ENCODE measurements at places on chromosomes 4 and X.

DNA sequence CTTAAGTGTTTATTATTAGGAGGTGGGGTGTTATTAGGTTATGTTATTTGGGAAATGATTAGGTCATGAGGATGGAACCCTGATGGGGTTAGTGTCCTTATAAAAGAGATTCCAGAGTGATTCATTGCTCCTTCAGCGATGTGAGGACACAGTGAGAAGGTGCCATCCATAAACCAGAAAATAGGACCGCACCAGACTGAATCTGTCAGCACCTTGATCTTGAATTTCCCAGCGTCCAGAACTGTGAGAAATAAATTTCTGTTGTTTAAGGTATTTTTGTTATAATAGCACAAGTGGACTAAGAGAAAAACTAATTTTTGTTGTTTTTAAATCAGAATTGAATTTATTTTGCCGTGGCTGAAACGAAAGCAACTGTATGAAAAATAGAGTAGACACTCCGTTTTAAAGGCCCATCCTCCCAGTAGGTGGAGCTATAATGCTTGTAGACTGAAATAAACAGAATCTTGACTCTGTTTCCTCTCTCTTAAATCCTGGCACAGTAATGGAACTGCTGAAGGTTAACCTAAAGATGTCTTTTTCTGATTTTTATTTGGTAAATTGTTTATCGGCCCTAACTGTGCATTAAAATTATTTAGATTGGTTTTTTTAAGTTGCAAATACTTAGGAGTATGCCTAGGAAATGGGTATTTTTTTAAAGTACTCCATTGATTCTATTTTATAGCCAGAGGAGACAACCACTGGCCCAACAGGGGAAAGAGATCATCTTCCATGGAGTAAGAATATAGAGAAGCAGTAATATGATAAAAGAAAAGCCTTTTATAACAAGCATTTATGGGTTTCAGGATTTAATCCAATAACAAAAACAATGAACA lies 133.2 kb upstream of the ADAMTS3 start:
- DNase-seq = no peak

GRCh38 chr4:45294464-45294863 lies 568.1 kb upstream of the GNPDA2 start:
- no peak for DNase-seq

- DNase-seq = no peak
Observed at GRCh38 chr4:66169341-66169740, 499.1 kb upstream of the EPHA5 start.

- no peak for DNase-seq
Observed at GRCh38 chr4:181830404-181831035, 412.7 kb upstream of the TENM3 start.

GRCh38 chr4:138039010-138039409 lies 203.1 kb downstream of the SLC7A11 start:
- no peak for DNase-seq

GRCh38 chrX:134548257-134549201 lies 88.6 kb downstream of the HPRT1 start:
- DNase-seq = no peak

DNA sequence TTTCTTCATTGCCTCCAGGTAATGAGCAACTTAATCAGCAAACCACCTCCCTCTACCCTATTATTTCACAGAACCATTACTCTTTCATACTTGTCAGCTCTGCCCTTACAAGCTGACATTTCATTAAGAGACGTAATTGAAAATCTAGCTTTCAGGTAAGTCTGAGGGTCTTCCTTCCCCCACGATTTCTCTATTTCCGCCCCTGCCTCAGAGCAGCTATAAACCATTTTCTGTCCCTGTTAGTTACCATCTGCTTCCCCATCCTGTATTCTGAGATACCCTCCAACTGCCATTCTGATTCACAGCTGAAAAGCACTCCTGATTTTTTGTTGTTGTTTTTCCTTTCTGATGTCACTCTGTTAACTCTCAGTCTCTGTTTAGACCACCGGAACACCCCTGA lies 37.1 kb downstream of the SH3RF1 start:
- DNase-seq = no peak

DNA sequence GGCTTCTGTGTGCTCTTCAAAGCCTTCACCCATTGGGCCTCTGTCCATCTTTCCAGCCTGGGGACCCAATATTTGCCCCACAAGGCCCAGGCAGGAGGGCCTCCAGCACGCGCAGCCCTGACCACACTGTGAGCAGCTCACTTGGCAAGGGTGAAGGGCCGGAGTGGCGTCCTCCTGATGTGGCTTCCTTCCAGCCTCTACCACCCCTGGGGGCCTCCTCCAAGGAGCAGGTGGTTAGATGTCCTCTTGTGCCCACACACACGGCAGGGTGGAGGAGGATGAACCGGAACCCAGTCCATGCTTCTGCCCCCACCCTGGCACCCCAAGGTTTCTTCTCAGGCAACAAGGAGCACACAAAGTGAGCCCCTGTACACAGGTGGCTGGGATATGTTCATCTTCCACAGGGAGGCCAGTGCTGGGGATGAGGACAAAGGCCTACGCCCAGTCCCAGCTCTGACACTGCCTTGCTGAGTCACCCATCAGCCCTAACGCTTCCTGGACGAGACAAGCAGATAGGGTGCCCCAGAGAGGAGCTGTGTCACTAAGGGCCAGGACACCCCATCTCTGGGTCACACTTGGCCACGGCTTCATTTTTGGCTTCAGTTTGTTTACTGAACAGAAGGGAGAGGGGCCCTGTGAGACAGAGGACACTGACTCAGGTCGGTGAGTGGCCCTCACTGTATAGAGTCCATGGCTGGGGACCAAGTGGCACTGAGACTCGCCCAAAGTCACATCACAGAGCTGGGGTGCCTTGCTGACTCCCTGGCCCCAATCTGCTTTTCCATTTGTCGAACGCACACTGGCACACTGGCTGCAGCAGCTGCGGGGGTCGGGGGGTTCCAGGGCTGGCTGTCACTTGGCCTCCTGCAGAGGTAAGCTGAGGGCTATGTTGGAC lies 1.9 kb downstream of the UBL4A start:
- DNase-seq = no peak

GRCh38 chrX:44400588-44400987 lies 57.1 kb upstream of the EFHC2 start:
- no peak for DNase-seq

- no peak for DNase-seq
Observed at GRCh38 chrX:75883446-75883845, 98.4 kb upstream of the MAGEE2 start.

DNA sequence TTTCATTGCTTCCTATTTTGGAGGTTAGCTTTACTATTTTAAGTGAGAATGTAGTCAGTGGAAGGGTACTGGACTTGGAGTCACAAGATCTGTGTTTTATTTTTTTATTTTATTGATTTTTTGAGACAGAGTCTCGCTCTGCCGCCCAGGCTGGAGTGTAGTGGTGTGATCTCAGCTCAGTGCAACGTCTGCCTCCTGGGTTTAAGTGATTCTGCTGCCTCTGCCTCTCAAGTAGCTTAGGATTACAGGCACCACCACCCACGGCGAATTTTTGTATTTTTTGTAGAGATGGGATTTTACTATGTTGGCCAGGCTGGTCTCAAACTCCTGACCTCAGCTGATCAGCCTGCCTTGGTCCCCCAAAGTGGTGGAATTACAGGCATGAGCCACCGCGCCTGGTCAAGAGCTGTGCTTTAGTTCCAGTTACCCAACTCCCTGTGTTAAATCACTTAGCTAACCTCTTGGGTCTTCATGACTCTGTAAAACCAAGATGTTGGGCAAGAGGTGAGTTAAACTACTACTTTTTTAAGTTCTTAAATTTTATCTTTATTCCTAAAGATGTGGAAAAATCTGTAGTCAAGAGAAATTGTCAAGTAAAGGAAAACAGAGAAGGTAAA lies 11.2 kb downstream of the USP9X start:
- no peak for DNase-seq

- no peak for DNase-seq
Observed at GRCh38 chr4:187193141-187193540, 469.5 kb upstream of the FAT1 start.

- DNase-seq = no peak
Observed at GRCh38 chrX:103276581-103277002, at the start of gene TCEAL5. TSS of gene TCEAL5 (minus strand) at chrX:103276750. CDS start at chrX:103274563, 2,187 bp downstream.

DNA sequence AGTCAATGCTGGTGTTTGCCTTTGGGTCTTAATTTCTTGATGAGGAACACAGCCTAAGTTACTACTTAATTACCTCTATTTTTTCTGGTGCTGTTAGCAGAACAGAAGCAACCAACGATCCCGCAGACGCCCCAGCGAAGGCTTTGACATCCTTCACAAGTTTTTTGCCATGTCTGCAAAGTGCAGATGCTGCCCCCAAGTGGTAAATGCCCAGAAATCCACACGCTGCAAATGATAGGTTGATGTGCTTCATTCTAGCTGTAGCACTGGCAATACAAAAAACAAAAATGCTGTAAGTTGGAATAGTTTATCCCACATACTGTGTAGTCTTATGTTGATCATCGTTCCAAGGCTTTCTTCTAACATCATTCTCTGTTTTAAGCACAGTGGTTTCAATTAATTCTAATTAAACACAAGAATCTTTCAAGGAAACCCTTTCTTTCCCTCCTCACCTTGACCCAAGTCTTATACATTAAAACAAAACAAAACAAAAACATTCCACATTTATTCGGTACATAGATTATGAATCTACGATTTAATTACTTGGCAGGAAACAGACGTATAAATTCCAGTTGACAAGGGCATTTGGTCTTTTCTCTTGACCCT lies 1.2 kb downstream of the PNPLA4 start:
- peak; percentile 33 for DNase-seq

DNA sequence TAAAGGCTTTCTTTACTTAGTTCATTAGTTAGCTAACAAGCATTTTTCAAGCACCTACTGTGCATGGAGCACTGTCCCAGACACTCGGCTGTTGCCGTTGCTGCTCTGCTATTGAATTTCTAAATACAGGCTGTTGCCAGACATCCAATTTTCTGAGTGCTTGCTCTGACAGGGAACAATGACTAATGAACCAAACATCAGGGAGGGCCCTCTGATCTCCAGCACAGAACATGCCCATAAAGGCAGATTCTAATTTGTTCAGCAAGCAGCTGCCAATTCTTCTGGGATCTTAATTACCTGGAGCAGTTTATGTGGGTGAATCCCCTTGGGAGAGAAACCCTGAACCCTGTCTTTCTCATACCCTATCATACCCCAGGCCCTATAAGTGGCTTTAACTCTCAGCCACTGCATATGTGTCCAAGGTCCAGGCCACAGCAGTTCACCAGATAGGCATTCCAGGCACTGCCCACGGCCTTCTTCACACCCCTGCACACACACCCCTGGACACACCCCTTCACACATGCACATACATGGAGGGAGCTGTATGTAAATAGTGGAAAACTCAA lies 27.9 kb downstream of the TSC22D3 start:
- peak; percentile 25 for DNase-seq

- DNase-seq = no peak
Observed at GRCh38 chr4:53459548-53459947, 82.1 kb downstream of the FIP1L1 start.

GRCh38 chrX:153973127-153974002 lies 811 bp downstream of the TMEM187 start:
- DNase-seq = no peak

- DNase-seq = no peak
Observed at GRCh38 chrX:39140581-39140980, 339.3 kb downstream of the MID1IP1 start.

GRCh38 chr4:19438233-19438632 lies 813.5 kb upstream of the SLIT2 start:
- DNase-seq = no peak

GRCh38 chrX:13452283-13452682 lies 117.1 kb upstream of the EGFL6 start:
- DNase-seq = no peak

DNA sequence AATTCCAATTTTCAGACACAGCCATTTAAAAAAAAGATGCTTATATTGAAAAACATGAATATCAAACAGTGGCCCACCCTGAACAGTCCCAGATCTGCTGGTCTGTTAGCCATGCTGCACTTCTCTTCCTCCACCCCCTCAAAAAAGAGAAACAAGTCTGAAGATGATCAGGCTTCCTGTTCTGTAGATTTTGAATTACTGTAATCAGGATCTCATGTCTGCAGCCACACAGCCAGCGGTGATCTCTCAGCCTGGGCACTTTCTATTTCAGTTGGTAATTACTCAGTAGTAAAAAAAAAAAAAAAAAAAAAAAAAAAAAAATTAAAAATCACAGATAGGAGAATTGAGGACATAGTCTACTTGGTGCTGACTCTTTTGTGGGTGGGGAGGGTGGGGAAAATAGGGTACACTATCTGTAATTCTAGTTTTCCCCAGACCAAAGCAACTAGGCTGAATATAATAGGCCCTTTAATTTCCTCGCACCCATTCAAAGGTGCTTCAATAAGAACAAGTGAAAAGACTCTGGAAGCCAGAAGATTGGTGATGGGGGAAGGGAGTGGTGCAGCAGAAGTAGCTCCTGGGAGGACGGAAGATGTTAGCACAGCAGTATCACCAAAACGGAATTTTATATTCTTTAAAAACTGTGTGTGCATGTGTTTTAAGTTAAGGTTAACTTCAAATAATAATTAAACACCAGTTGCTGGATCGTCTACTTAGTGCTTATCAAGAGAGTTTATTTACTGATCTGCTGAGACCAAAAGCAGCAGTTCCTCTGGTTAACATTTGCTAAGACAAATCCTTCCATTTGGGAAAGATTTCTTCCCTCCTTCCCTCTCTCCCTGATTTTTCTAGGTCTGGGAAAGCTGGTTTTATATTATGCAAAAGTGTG lies 47.0 kb downstream of the SPRY1 start:
- no peak for DNase-seq

DNA sequence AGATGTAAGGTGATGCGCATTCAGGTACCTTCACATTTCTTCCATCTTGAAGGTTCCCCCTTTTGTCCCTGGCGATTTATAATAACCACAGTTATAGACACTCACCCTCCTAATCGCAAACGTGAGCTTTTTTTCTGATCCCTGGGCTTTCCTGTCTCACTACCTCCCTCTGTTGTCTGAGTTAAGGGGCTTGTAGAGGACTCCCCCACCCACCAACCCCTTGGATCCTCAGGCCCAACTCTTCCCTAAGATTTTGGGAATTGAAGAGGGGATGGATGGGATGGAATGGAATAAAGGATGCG lies 1.4 kb downstream of the CNKSR2 start:
- no peak for DNase-seq

GRCh38 chrX:138723301-138723700 lies 11.8 kb upstream of the FGF13 start:
- DNase-seq = no peak

GRCh38 chrX:74515356-74515755 lies 94.1 kb downstream of the SLC16A2 start:
- no peak for DNase-seq

GRCh38 chr4:174521800-174522182 lies 497 bp downstream of the HPGD start:
- no peak for DNase-seq

GRCh38 chrX:14355556-14355955 lies 173.8 kb upstream of the GLRA2 start:
- DNase-seq = no peak

- DNase-seq = no peak
Observed at GRCh38 chr4:85153221-85153620, 186.7 kb upstream of the WDFY3 start.

GRCh38 chr4:154928640-154929257 lies 147.7 kb downstream of the RBM46 start:
- DNase-seq = peak; percentile 23

DNA sequence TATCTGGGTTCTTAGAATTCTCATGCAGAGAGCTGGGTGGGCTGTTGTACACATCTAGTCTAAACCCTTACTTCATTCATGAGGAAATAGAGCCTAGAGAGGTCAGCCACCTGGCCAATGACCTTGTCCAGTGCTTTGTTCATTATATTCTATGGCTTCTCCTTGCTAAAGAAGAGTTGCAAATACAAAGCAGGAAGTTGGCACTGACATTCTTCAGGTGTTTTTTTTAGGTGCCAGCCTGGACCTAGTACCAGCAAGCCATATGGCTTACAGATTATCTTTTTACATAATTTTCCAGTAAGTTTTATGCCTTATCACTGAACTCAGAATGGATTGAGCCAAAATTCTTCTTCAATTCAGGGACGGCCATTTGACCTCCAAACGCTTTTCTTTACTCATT lies 54.7 kb upstream of the PGM2 start:
- no peak for DNase-seq

All from mucosa of descending colon (tissue), 3 donors.